ENCODE measurements at places on chromosomes 3 and 15.

- DNase-seq = no peak
Observed at GRCh38 chr3:158405507-158405906, 165.5 kb upstream of the MLF1 start.

GRCh38 chr3:179450261-179450701, 989 bp downstream of the GNB4 start:
- peak; percentile 49 for DNase-seq

GRCh38 chr3:136444581-136444980, 194.4 kb downstream of the PCCB start:
- no peak for DNase-seq

DNA sequence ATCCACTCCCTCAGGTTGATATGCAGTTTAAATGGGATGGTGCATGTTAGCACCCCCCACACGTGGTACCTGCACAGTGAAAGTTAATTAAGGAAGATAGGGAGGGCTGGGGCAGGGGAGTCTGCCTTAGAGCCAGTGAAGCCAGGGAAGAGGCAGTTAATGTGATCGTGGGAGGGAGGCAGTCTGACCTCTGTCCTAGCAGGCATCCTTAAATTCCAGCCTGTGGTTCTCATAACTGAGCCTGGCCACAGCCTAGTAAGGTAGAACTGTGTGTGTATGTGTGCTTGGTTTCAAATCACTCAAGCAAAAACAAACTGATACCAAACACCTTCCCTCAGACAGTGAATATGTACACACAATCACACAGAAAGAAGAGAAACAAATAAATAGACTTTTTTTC, 319.1 kb upstream of the TLE3 start:
- no peak for DNase-seq

GRCh38 chr15:78084449-78084750, 6.9 kb upstream of the TBC1D2B start:
- DNase-seq = no peak

GRCh38 chr3:71503525-71504249, 79.8 kb downstream of the FOXP1 start:
- DNase-seq = peak; percentile 95

DNA sequence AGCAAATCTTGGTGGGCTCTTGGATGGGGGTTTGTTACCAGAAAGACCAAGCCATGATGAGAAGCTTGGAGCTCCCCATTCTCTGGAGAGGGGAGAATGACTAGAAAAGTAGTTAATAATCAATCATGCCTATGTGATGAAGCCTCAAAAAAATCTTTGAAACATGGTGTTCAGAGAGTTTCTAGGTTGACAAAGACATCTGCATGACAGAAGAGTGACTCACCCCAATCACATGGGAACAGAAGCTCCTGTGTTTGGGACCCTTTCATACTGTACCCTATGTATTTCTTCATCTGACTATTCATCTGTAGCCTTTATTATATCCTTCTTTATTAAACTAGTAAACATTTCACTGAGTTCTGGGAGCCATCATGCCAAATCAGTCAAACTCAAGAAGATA, 87.4 kb downstream of the BCHE start:
- no peak for DNase-seq

GRCh38 chr3:196082619-196082971, 705 bp upstream of the TFRC start:
- DNase-seq = no peak

GRCh38 chr15:79960502-79961212, 10.3 kb downstream of the BCL2A1 start:
- no peak for DNase-seq

- no peak for DNase-seq
Observed at GRCh38 chr15:41945221-41945620, 27.1 kb downstream of the EHD4 start.

GRCh38 chr15:55768670-55769185, 25.8 kb upstream of the PRTG start:
- DNase-seq = no peak

DNA sequence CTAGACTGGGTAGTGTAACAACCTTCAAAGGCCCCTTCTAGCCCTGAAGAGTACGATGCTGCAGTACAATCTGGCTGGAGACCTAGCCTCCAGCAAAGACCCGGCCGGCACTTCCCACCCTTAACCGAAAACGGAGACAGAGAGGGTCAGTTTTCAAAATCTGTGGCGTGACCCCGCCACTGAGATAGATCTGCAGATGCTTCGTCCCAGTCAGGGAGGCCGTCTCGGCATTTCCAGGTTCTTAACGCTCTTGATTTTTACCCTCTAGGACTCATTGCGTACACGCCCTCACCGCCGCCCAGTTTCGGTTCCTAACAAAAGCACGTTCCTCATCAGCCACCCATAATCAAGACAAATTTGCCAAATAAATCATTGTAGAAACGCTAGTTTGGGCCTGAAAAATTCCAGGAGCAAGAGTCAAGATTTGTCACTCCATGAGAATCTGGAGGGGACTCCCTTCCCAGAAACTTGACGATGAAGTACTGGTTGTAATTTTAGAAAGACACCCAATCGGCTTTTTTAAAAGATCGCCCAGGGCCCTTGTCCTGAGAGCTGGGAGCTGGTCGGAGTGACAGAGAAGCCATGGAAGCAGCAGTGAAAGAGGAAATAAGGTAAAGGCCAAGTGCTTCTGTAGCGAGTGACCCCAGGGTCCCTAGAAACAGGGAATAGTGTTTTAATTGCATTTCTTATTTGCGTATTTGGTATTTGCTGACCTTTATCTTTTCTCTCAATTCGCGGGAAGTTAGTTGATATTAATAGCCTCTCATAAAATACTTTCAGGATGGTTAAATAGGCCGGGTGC, 868 bp upstream of the TMEM87A start:
- peak; percentile 89 for DNase-seq

GRCh38 chr3:185956244-185956643, 18.4 kb upstream of the TRA2B start:
- DNase-seq = no peak

DNA sequence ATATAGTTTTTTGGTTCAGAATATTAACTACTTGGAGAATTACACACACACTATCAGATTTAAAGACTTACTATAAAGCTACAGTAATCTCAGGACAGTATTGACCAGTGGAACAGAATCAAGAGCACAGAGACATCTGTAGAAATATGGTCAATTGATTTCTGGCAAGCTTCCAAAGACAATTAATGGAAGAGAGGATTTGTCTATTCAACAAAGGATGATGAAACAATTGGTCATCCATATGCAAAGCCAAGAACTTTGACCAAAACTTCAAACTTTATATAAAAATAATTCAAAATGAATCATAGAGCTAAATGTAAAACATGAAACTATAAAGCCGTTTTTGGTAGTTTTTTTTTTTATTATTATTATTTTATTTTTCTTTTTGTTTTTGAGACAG, 29.8 kb upstream of the MB21D2 start:
- DNase-seq = peak; percentile 26

DNA sequence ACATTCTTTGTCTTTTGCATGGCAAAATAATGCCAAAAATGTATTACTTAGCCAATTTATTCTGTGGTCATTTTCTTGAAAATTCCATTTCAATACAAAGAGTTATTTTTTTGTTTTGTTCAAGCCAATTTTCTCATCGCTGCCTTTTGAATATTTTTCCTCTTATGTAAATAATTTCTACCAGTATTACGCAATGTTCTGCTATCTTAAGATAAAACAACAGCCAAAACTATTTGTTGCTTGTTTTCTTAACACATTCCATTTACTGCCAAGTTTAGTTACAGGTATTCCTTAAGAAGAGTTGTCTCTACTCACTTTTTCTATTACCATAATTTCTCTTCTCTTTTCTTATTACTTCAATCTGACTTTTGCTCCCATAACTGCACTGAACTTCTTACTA, 163.1 kb downstream of the ROBO1 start:
- no peak for DNase-seq

GRCh38 chr3:172606021-172606420, 82.8 kb upstream of the TNFSF10 start:
- peak; percentile 72 for DNase-seq

DNA sequence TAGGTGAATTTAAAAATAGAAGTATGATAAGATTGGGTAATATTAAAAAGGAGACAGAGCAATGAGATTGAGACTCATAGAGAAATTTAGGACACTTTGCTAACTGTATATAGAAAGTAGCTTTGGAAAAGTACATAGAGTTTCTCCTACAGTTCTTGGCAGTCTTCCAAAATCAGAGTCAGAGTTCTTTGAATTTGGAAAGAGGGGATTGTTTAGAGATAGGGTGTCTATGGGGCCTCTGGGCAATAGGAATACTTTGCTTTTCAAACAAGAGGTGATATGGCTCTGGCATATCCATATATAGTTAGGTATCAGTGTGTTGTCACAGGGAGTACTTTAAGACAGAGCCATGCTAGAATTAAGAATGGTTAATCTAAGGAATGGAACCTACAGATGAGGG, 477.1 kb upstream of the KCNMB2 start:
- DNase-seq = peak; percentile 13

DNA sequence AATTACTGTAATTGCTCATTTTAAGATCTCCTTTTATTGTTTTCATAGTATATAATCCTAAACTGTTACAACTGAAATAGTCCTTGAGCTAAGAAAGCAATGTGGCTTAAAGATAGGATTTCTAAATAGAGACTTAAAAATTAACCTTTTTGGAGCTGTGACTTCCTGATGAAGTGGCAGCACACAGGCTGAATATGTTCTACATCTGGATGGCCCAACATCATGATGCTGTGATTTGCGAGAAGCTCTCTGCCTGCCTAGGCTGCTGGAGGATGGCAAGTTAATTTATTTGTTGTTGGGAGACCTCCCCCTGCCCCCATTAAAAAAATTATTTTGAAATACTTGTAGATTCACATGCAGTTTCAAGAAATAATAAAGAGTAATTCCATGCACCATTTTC, 134.5 kb downstream of the IGF1R start:
- DNase-seq = no peak

- peak; percentile 74 for DNase-seq
Observed at GRCh38 chr3:193768070-193768394, 175.0 kb downstream of the OPA1 start.

- no peak for DNase-seq
Observed at GRCh38 chr3:124053871-124054270, 61.9 kb upstream of the ROPN1 start.

DNA sequence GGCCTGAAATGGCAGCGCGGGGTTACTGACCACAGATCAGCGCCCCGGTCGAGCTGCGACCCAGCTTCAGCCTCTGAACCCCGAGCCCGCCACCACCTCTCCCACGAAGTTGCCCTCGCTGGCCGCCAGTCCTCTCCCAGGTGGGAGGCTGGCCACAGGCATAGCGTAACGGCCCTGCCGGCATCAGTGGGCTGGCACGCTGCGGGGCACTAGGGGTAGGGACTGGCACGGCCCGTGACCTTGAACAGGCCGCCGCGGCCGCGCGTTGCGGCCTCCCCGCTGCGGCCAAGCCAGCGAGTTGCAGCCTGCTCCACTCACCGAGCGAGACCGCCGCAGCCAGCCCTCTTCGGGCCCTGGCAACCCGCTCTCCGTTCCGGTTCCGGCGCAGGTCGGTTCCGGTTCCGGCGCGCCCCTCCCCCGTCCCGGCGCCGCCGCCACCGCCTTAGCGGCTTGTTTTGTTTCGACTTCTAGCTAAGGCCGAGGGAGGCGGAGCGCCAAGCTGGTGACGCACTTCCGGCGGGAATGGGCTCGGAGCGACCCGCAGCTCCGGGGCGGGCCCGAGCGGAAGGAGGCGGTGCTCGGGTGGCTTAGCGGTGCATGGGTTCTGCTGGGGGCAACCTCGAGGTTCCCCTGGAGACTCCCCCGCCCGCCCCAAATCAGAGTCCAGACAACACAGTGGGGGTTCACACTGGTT, at the start of gene USP19:
USP19 (minus strand) TSS at position 386 of the 694 bp plus-strand sequence. CDS start 1,678 bp downstream, outside the sequence.
- DNase-seq = peak; percentile 95

DNA sequence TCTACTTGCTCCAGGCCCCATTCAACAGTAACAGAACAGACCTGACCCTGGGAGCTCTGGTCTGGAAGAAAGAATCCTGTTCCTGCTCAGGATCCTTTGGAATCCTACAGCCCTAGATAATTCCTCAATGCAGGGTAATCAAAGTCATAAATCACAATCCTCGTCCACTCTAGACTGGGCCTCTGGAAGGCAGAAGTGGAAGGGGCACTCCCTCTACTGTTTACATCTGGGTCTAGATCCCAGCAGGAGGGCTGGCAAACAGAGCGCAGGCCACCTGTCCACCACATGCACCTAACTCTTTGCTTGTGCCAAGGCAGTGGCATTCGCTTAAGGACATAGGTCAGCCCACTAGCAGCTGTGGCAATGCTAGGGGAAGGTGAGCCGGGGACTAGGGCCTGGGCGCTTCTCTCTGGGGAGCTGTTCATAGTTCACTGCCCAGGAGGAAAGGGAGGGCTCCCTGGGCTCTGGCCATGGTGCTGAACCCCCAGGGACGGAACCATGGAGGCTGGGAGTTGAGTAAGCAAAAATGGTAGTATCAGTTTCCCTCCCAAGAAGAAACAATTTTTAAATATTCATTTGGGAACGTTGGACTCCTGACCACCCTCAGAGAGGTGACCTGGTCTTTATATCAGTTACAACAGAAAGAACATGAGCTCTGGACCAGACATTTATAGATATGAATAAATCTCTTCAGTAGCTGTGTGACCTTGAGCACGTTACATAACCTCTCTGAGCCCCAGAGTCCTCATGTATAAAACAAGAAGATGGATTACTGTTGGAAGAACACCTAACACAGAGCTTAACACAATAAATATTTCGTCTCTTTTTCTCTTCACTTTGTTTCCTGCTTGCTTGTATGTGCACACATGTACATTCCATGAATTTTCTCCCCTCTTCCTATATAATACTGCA, 90.2 kb downstream of the NTRK3 start:
- DNase-seq = peak; percentile 16

DNA sequence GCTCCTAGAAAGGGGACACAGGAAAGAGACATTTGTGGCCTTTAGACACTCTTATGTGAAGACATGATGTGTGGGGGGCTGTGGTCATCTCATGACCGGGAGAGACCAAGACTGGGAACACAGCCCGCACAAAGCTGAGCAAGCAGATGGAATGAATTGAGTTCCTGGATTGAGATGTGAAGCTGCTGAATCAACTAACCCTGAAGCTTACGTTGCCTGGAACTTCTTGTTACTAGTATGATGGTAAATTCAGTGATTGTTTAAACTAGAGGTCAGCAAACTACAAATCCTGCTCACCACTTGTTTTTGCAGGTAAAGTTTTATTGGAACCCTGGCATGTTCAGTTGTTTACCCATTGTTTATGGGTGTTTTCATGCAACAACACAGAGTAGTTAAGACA, 83.4 kb upstream of the BHLHE40 start:
- DNase-seq = peak; percentile 55

DNA sequence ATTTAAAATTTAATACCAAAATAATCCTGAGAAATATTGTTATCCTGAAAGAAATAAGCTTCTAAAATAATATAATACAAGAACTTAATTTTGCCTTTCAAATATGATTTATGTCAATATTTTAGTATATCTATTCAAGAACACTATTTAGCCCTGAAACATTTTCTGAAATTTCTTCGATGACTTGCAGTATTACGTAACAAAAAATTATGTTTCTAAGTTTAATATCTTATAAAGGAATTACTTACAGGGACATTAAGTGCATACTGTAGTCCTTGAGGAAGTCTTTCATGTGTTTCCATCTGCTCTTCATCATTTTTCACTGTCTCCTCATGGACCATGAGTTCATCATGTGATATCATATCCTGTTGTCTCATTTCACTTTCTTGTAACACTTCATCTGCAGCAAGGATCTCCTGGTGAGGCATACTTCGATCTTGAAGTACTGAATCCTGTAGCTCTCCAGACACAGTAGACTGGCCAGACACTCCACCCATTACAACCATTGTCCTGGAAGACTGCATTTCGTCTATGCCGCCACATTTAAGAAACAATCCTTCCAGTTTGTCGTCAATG, 62.0 kb downstream of the ZNF148 start:
- peak; percentile 85 for DNase-seq
